ENCODE measurements at places on chromosomes 3 and 15.

- no peak for DNase-seq
Measured at GRCh38 chr15:98838387-98839259, 169.0 kb downstream of the PGPEP1L start.

DNA sequence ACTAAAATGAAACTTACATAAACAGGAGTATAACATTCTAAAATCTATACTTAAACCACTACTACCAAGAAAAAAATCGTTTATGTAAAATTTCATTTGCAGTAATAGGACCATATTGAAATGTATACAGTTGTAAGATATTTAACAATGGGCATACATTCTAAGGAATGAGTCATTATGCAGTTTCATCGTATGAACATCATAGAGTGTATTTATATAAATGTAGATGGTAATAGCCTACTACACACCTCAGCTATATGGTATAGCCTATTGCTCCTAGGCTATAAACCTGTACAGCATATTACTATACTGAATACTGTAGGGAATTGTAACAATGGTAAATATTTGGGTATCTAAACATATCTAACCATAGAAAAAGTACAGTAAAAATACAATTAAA lies 79.5 kb downstream of the DPH6 start:
- DNase-seq = no peak

GRCh38 chr15:62306851-62307504 lies 141.9 kb upstream of the C2CD4B start:
- no peak for DNase-seq

GRCh38 chr3:12980596-12981290 lies 92.5 kb downstream of the IQSEC1 start:
- DNase-seq = no peak

DNA sequence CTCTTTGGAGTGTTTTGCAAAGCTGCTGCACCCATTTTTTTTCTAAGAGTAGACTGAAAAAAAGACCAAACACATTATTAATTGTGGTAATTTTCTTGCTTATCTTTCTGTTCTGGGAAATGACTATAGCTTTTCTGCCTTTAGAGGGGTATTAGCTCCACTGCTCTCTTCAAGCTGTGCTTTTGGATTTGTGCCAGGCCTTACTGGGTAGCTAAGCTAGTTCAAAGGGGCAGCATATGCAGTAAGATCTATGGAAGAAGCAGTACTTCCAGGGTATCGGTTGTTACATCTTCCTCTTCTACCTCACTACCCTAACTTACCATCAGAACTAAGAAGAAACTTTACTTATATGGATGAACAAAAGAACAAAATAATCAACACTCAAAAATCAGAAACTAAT lies 28.7 kb upstream of the ARIH1 start:
- no peak for DNase-seq

DNA sequence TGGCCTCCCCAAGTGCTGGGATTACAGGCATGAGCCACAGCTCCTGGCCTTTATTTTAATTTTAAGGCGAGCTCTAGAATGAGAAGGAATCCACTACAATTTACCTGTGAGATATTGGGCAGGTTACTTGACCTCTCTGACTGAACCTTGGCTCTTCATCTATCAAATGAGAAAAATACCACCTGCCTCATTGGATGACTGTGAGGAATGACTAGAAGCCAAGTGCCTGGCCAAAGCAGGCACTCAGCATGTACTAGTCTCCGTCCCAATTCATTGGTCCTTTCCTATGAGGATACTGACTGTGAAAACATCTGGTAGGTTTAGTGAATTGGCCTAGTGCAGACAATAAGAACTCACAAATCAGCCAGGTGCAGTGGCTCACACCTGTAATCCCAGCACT lies 38.5 kb upstream of the OSBPL11 start:
- DNase-seq = no peak

GRCh38 chr3:171743327-171744157 lies 66.7 kb downstream of the PLD1 start:
- DNase-seq = no peak

- no peak for DNase-seq
Measured at GRCh38 chr3:15875016-15875689, 77.4 kb upstream of the ANKRD28 start.

- no peak for DNase-seq
Measured at GRCh38 chr3:108029466-108029865, 61.4 kb downstream of the CD47 start.

DNA sequence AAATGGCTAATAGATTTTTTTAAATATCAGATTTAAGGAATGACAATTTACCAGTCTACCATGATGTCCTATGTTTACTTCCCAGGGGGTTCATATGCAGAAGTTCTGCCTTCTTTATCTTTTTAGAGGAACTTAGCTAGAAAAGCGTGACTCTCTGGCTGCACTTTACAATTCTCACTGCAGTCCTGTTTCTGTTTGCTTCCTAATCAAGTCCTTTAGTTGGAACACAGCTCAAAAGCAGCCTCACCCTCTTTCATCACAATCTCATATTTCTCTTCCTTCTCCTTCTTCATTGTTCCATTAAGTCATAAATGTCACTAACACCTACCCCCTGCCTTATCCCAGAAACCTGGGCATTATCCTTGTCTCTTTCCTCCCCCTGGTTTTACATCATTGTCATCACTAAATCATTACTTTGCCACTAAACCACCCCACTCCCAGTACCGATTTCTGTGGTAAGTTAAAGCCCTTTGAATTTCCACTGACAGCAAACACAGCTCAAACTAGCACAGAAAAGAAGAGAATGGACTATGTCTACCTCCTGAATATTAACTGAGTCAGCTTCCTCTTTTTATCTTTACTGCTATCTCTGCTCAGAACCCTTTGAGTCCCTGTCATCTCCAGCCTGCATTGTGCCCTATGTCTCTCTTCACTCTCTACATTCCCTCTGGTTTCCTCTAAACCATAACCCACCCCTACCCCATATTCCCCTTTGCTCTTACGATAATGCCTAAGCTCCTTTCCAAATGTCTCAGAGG lies 13.8 kb upstream of the PPP4R2 start:
- no peak for DNase-seq

GRCh38 chr3:69329892-69330291 lies 56.0 kb downstream of the FRMD4B start:
- DNase-seq = no peak

DNA sequence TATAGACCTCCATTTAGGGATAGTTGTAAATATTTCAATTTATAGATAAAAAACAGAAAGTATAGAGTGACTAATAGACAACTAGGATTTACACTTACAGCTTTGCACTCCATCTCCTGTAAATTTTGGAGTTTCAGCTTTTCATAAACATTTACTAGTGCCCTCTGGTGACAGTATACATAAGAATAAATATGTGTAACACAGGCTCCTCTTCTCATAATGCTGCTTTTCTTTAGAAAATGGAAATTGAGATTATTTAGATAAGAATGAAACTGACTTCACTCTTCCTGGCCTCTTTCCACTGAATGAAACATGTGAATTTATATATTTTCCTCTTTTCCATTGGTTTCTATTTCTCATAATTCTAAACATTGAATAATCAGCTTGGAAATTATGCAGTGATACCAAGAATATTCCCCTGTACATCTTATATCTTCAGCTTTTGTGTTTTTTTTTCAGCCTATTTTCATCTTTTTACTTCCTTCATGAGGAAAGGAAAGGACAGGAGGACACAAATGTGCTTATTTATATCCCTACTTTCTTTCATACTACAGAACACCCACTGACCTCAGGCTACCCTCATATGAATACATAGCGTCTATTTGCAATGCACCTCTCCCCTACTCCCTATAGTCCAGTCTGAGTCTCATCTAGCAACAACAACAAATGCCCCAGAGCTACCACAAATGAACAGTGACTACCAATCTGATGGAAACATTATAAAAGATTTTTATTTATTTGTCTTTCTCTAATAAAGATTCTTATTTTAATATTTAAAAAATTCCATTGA lies 103.1 kb upstream of the CCDC39 start:
- no peak for DNase-seq

All from stimulated activated CD4-positive, alpha-beta T cell treated with anti-CD3 and anti-CD28 coated beads, Interleukin-2, amount 100 ng/mL, for 4 hours (primary cell).